ENCODE measurements at places on chromosomes 4 and X.

DNA sequence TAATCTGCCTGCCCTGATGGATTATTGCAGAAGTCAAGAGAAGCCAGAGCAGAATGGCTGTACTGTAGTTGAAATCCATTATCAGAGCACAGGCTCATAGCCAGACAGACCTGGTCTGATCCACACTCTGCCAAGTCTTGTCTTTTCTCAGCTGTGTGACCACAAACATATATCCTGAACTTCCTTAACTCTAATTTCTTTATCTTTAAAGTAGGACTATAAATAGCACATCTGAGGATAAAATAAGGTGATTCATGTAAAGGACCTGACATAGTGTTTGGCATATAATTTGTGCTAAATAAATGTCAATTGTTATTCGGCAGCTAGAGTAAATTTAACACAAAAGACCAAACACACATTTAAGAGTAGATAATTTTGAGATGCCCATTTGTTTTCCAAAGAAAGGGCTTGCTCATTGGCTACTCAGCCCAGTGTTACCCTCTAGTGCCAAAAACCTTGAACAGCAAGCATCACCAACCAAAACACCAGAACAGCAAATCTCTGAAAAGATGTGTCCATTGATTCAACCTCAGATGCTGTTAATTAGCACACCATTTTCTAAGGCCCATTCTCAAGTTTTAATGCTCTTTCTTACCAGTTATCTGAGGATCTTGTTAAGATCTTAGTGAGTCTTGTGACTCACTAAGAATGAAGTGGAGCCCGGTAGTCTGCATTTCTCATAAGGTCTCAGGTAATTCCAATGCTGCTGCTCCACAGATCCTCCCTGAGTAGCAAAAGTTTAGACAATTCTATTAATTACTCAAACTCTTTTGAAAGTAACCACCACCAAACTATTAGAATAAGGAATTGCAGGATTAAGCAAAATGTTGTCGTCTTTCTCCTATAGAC, 108.8 kb downstream of the HHIP start:
- no peak for DNase-seq

GRCh38 chr4:15587649-15588048, 67.5 kb downstream of the FBXL5 start:
- no peak for DNase-seq

DNA sequence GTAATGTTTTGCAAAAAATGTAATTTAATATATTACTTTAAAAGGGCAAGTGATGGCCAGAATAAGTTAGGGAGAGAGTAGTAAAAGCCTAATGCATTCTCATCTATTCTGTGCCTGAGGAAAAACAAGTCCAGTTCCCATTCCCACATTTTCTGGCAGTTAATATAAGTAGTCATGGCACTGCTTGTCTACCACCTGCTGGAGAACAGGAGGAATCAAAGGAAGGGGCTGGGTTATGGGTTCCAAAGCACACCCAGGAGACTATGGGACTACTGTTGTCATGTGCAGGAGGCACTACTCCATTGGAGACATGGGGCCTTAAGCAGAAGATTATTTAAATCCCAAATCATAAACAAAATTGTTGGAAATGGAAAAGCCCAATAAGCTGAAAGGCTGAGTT, 2618.6 kb downstream of the ARAP2 start:
- DNase-seq, result no peak

GRCh38 chr4:141329174-141329569, 108.5 kb downstream of the ZNF330 start:
- DNase-seq, result no peak

DNA sequence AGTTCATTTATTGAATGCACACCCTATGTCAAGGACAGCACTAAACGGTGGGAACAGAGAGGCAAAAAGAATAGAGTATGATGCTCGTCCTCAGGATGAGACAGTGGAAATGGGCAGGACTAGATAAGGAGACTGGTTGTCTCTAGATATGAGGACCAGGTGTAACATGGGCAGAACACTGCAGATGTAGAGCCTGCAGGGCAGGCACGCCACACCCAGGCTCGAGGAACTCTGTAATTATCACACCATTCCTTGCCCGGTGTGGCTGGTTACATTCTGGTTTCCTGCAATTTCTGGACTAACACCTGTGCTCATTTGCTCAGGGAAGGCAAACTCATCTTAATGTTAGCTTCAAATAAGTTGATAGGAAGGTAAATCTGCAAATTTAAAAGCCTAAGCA, 334.4 kb downstream of the DHX15 start:
- peak; percentile 18 for DNase-seq

DNA sequence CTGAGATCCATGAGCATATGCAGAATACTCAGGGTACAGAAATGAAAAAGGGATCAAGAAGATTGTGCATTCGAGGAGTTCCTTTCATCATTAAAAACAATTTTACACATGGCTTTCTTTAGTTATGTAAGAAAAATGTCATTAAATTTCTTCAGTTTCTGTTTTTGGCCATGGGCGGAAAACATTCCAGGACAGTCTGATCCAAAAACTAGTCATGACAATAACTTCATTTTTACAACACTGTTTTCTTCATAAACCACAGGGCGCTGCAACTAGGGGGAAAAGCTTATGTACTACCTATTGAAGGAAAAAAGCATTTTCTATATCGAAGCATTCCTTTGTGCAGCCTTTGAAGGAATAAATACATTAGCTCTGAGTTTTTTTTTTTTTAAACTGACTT, 28.2 kb downstream of the IL13RA1 start:
- no peak for DNase-seq

DNA sequence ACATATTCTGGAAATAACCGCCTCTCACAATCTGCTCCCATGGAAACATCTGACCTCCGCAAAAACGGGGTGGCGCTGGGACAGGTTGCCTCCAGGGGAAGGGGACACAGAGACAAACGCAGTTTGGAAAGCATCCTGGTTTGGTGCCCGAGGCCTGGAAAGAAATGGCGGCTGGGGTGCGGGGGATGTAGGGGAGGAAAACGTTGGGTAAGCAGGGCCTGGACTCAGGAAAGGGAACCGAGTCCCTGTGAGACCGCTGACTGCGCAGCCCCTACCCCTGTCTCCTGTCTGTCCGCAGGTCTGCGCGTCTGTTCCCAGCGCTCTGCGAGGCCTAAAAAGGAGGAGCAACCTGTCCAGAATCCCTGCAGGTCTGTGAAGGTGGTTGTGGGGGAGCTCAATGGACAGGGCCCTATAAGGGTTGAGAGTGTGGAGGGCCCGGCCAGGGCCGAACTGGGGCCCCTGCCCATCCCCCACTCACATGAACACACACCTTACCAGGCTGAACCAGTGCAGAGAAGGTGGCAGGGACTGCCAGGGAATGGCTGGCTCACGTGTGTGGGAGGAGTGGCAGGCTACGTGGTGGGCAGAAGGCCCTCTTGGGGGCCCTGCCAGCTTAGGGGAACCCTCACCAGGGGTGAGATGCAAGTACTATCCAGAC, 672 bp downstream of the TCEAL3 start:
- DNase-seq, result peak; percentile 24

DNA sequence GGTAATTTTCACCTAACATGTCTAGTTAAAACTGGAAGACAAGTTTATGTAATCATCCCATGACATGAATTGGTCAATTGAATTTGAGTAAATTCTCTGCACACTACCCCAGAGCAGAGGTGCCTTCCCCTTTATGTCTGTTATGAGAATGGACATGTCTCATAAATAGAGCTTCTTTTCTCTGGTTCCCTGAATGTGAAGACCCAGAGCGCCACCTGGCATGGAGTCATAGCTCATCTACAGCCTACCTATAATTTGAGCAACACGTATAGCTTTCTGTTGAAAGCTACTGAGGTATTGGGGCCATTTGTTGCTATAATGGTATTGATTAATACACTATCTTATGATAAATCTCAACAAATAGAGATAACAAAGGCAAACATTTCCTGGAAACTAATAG, 626.5 kb upstream of the GALNTL6 start:
- no peak for DNase-seq

- no peak for DNase-seq
These were observed 31.0 kb downstream of the KDM6A start for GRCh38 chrX:44903830-44904530.

DNA sequence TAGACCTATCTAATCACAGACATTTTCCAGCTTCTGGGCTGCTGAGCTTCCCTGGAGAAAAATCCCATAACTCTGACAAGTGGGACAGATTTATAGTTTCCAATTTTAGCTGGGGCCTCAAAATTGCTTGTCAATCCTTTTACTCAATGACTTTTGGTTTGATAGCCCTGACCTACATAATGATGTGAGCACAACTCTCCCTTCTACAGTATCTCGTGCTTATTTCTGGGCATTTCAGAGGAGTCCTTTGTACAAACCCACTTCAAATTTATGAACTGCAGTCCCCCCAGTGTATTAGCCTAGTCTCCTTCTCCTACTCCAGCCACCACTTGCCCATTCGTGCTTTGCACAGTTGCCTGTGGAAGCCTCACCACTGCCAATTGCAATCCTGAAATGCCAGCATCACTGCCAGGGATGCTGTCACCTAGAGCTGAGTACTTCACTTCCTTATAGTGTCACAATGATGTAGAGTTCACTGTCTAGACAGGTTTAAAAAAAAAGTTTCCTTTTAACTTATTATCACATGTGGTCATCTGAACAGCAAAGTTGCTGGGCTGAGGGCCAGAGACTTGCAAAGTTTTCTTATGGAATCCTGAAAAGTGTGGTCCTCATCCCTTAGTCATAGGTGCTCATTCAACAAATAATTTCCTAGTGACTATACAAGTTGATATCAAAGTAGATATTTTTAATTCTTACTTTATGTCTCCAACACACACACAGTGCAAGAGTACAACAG, 21.2 kb downstream of the TRAM1L1 start:
- DNase-seq, result no peak

GRCh38 chrX:42274151-42274550, 350.8 kb upstream of the CASK start:
- DNase-seq, result no peak
